ENCODE measurements at places on chromosomes 2 and 18.
A peak's percentile ranks its signal among the peaks of the same experiment; 100 is the strongest.

DNA sequence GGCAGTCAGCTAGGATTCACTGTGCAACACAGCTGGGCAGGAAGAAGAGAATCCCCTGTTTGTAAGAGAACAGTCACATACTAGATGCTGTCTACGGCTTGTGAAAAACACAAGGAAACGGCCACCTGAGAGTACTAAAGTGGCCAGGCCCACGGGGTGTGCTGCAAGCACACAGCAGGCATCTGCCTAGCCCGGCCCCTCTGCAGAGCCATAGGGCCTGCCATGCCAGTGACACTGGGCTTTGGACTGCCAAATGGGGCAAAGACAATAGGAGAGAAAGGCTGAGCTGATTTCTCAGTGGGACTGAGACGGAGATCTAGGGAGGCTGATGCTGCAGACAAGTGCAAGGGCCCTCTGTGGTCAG is 10.3 kb downstream of the TUBB6 start:
- DNase-seq = no peak

- no peak for DNase-seq
These were observed 274.6 kb downstream of the STK39 start for GRCh38 chr2:167972746-167973145.

DNA sequence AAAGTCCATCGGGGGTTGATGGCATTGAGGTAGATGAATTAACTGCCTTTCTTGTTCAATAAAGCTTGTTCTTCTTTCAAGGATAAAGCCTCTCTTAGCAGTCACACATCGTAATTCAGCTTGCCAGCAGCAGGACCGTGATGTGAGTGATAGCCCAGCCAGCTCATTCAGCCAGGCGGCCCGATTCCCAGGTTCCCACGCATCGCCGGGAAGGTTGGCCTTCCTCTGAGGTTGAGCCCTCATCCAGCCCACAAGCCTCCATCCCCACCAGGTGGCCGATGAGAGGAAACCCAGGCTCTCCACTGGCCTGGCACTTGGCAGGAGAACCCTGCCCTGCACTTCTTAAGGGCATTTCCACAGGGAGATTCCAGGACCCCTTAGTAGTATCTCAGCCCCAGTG is 4.7 kb downstream of the AGAP1 start:
- DNase-seq = no peak

DNA sequence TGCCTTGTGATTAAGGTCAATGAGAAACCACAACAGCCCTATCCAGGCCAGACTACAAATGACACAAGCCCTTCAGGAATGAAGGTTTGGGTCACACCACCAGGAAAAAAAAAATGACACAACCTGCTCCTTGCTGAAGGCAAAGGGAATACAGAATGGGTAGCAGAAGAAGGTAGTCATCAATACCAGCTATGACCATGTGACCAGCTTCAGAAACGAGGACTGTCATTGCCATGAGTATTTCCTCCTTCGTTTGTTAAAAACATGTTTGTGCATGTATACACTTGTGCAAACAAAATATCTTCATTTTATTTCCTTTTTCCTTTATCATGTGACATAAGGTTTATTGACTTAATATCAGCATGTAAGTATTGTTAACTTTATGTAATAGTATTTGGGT is 226.6 kb downstream of the CDH19 start:
- DNase-seq = no peak

GRCh38 chr18:12049978-12050811 is 43.4 kb upstream of the ANKRD62 start:
- no peak for DNase-seq

DNA sequence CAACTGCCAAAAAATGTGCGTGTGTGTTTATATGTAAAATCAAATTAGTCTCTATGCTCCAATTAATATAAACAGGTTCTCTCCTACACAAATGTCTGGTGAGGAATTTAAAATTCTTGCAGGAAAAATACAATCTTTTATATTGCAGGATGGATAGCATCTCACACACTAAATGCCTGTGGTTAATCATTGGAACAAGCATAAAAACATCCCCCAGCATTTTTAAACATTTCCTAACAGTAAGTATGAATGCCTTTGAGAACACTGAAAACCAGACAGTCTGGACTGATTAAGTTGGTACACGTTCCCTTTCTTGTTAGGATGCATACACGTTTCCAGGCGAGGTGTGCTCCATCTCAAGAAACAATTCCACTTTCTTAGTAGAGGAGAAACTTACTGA is 29.9 kb upstream of the PDE1A start:
- DNase-seq = no peak

DNA sequence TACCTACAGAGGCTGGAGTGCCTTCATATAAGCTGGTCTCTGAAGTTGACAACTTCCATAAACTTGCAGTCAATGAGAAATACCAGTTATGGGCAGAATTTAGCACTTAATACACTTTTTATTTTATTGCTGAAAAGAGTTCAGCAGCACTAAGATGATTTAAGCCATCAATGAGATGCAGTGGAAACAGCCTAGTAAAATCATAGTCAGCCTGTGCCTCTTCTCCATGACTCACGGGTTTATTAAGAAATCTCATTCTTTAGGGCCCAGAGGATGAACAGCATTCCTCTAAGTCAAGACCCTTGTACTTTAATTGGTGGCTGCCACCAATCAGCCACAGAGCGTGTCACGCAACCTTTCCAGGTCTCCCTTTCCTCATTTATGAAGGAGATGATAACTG is 1357.9 kb upstream of the CELF4 start:
- no peak for DNase-seq

GRCh38 chr2:25039126-25039525 is 2.8 kb upstream of the EFR3B start:
- DNase-seq = no peak

DNA sequence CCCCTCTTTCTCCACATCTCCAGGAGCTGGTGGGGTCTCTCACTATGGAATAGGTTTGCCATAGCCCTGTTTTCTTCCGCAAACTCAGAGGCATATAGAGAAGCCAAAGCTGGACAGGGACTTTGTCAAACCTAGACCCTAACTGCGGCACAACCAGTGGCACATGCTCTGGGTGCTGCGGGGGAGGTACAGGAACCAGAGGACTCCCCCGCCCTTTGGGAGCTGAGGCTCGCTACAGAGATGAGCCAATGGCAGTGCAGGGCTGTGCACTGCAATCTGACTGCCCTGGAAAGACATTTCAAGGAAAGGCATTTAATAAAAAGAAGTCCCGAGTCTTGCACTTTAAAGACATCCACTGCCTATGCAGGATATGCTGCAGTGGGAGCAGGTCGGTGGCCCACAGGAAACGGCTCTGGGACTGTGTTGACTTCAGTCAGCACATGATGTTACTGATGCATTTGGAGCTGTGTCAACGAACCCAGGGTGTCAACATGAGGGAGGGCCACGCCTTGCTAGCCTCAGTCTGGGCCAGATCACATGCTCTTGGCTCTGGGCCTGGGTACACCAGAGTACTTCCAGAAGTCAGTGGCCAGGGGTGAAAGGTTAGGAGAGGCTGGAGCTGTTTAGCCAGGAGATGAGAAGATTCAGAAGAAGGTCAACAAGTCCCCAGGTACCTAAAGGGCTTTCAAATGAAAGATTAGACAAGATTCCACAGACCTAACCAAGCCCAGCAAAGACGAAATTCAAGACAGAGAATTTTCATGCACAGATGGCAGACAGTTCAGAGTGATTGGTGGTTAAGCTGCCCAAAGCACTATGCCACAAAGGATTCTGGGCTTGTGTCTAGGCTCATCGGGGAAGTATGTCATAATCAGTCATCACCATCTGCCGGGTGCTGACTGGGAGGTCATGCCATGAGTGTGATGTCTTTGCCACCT is 8.2 kb downstream of the SLC35F6 start:
- peak; percentile 97 for DNase-seq

GRCh38 chr2:168992591-168993349 is 38.4 kb downstream of the ABCB11 start:
- DNase-seq = no peak

DNA sequence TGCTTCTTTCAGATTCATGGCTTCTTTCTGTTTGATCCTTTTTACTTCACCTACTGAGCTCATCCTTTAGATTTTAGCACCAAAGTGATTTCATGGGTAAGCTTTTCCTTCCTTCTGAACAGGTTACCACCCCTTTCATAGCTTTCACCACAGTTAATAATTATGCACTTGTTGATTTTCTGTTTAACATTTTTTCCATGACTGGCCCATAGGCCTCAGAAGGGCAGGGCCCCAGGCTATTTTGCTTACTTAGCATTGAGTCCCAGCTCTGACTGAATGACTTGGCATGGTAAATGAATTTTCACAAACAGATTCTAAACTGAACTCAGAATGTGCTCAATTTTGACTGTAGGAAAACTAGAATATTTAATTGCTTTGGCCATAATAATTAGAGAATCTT is 177.0 kb downstream of the GCA start:
- peak; percentile 45 for DNase-seq

DNA sequence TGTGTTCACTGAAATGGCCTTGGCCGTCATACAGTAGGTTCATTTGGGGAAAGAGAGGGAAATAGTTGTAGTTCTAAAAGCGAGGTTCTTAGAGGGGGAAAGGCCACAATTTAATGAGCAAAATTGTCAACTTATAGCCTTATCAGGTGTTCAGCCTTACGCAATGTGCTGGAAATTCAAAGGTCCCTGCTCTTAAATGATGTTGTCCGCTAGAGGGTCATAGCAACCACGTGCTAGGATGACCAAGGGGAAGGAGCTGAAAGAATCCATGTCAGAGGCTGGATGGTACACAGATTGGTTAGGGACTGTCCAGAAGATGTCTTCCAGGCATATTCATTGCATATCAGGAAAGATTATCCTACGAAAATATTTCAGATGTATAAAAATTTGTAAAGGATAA is 282.3 kb upstream of the MEX3C start:
- no peak for DNase-seq

GRCh38 chr18:51184091-51184457 is 13.4 kb downstream of the MEX3C start:
- no peak for DNase-seq

GRCh38 chr18:68848242-68848641 is 50.4 kb downstream of the CCDC102B start:
- DNase-seq = no peak

- DNase-seq = no peak
These were observed 91.0 kb downstream of the MARCHF4 start for GRCh38 chr2:216281316-216281715.

DNA sequence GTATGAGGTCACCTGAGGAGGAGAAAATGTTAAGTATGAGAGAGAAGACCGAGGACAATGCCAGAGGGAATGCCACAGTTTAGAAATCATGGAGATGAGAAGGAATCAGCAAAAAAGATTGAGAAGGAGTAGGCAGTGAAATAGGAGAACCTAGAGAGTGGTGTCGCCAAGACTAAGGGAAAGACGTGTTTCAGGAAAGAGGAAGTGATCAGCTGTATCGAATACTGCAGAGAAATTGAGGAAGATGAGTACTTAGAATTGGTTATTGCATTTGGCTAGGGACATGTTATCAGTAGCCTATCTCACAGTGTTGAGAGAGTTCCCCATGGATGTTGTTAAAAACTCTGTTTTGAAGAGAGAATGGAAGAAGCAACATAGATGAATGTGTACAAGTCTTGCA is 112.3 kb downstream of the GALNT1 start:
- DNase-seq = no peak

DNA sequence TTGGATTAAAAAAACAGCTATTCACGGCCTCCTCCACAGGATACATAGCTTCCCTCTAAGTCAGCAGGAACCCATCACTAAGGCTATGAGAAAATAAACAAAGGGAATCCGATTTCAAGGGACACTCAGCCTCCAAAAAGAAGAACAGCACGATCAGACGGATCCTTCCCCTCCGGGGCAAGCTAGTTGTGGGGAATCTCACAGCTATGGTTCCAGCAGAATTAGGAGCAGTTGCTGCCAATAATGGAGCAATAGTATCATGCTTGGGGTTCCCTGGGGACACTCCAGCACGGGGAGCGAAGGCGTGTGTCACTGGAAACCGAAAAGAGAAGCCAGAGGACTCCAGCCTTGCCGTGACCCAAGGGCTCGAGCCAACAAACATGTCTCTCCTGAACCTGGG is 163.1 kb downstream of the TTC32 start:
- no peak for DNase-seq

DNA sequence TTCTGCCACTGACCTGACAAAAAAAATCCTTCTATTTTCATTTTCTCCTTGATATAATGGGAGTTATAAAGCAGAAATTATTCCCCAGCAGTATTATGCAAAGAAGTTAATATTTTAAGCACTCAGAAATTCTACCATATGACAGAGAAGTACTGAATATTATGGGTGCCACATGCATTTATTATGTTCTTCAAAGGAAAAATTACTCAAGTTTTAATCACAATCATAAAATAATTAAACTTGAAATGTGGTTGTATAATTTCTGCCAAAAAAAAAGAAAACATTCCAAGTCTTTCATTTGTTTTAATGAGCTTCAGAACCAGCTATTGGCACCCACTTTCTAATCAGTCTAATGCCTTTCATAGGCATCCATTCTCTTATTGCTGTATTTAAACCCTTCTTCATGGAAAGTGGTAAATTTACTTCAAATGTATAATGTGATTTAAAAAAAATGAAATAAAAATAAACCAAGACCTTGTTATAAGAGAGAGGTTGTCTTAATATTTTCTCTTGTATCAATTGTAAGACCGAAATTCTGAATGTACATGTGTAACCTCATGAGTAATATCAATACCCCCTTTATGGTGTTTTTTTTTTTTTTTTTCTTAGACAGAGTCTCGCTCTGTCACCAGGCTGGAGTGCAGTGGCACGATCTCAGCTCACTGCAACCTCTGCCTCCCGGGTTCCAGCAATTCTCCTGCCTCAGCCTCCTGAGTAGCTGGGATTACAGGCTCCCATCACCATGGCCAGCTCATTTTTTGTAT is 302.3 kb downstream of the IRS1 start:
- no peak for DNase-seq

- DNase-seq = no peak
These were observed 48.3 kb downstream of the CABLES1 start for GRCh38 chr18:23183411-23184150.

DNA sequence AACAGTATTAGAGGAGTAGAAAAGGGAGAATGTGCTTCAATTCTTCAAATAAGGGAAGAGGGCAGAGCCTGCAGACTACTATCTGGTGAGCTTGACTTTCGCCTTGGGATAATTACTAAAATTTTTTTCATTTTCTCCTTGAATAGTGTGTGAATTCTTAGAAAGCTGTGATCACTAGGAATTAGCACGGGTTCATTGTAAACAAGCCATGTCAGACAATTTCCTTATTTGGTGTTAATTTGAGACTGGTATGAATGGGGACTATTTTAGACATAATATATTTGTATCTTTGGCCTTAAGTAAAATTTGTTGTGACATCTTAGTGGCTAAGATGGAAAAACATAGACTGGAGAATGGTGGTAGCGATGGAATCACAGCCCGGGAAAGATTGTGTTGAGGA is 66.6 kb downstream of the MYO3B start:
- DNase-seq = no peak

- no peak for DNase-seq
These were observed 57.7 kb downstream of the PUM2 start for GRCh38 chr2:20292984-20293383.

Data from kidney (tissue), 22 donors.